ENCODE measurements at places on chromosomes 3 and 15.

DNA sequence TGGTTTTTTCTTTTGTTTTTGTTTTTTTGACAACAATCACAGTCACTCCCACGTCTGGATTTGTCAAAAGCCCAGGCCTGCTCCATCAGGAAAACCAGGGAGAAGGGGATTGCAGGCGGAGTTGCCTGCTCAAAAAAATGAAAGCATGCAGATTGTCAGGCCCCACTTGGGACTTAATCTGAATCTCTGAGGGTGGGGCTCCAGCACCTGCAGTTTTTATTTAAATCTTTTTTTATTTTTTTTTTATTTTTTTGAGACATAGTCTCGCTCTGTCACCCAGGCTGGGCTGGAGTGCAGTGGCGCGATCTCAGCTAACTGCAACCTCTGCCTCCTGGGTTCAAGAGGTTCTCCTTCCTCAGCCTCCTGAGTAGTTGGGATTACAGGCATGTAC lies 140.9 kb downstream of the FOXP1 start:
- no peak for DNase-seq

DNA sequence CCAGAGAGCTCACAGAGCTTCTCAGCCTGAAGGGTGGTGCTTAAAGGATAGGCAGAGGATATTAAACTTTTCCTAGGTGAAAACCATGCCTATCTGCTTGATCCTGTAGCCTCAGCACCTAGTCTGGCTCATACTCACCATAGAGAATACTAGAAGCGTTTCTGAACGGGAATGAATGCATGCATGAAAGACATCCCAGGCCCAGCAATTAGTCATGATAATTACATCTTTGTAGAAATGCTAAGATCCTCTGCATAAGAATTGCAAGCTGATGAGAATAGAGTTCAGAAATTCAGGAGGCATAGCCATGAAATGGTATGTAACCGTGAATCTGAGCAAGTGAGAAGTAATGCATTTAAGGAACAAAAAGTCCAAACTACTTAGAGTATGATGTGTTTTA lies 5.9 kb upstream of the TMEM108 start:
- DNase-seq: no peak

DNA sequence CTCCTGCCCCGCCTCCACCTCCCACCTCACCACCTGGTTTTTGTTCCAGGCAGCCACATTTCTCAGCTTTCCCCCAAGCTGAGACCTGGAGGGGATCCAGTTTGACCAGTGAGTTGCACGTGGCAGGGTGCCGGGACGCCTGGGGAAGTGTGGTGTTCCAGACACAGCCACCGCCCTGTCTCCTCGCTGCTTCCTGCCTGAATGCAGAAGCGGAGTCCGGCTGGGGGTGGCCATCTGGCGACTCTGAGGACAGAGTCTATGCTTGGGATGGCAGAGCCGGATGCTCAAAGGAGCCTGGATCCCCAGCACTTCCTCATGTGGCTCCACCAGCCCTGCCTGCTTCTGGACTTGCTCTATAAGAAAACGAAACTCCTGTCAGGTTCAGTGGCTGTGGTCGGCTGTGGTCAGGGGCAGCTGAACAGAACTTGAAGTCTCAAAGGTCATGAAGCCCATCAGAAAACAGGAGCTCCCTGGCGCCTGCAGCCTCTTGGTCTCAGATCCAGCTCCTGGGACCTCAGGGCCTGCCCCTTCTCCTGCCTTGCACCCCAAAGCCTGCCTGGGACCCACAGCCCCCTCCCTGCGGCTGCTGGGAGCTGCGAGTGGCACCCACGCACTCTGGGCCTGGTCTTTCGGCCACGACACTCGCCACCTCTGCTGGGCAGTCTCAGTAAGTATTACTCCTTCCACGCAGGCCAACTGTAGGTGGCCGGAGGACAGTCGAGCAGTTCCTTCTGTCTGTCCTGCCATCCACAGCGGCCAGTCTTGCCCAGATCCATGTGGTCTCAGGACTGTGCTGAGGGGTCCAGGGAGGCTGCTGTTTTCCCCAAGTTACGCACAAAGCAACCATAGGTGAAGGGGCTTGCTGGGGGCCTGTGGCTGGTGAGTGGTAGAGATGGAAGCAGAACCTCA lies 112.8 kb upstream of the MEF2A start:
- no peak for DNase-seq

GRCh38 chr3:63328365-63328764 lies 50.3 kb downstream of the SYNPR start:
- no peak for DNase-seq

DNA sequence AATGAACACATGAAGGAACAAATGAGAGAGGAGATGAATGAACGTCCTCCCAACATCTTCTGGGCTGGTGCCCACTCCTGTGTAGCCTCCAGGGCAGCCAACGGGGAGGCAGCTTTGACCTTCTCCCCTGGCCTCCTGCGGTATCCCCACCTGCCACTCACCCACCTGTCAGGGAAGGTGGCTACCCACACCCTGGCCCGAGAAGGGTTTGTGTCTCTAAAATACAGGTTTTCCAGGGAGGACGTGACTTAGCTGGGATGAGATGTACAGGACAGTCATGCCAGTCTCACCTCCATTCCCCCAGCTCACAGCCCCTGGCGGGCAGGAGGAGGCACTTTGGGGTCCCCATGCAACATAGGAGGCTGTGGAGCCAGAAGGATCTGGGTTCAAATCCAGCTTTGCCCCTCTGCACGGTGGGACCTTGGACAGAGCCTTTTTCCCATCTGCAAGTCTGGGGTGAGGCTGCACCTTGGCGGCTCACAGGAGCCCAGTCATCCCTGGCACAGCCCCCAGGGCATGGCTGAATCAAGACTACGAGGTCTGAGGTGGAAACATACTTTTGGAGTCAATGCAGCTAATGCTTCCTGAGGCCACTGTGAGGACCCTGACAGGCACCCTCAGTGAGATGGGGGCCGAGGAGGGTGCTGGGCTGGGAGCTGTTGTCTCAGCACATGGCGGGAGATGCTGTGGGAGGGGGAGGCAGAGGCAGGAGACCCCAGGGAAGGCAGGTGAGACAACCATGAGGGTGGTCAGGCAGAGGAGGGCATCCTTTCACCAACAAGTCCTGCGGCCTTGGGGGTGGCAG lies 11.1 kb upstream of the PLXND1 start:
- DNase-seq: no peak

DNA sequence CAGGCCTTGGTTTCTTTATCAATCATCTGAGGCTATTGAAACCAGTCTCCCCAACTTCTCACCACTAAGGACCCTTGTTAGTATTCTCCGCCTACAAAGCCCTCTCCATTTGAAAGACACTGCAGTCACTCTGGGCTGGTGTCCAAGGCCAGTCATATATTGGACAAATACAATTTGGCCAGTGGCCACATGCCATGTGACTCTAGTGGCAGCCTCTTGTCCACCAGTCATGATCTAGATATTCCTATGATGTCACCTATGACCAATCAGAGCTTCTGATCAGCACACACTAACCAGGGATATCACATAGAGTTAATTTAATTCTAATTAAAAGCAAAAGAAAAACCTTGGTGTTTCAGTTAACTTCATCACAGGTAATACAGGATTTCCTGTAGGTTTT lies 68.2 kb downstream of the RAB11A start:
- no peak for DNase-seq

DNA sequence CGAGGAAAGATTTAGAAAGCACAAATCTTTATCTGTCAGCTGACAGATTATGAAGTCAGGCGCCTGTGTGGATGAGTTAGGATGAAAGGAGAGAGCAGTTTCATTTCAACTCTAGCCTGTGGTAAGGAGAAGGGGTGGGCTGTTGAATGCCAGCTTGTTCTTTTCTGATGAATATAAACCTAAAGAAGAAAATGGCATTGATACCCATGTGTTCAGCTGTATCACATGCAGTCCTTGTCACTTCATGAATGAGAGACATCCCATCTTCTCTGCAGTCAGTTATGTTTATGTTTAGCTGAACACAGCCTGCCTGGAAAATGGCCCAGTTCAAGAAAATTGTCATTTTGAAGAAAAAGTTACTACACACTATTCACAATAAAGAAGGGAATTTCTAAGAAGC lies 345.7 kb upstream of the RBMS3 start:
- DNase-seq: no peak

DNA sequence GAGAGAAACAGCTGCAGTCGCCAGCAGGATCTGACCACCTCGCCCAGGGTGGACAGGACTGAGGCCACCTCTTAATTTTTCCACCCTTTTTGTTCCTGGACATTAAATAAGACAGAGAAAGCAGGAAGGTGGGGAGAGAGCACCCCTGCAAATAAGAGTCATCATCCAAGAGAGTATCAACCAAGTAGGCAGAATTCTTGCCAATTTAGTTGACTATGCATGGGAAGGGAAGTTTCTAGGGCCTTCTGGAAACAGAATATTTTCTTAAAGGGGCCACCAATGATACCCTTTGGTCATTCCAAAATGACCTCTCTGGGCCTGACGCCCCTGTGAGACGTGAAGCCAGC lies 136.2 kb downstream of the TJP1 start:
- no peak for DNase-seq

GRCh38 chr15:48609486-48609885 lies 36.0 kb downstream of the FBN1 start:
- DNase-seq: no peak

DNA sequence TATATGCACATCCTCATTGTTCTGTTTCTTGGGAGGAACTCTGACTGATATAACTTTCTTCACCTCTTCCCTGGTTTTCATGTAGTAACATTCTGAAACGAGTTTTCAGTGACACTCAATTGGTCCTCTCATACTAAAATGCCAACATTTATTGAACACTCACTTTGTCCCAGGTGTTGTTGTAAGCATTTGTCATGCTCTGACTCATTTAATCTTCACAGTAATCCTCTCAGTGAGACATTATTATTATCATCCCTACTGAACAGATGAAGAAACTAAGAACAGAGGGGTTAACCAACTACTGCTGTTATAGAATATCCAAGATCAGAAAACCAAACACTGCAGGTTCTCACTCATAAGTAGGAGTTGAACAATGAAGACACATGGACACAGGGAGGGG lies 94.1 kb upstream of the MRPL3 start:
- no peak for DNase-seq

DNA sequence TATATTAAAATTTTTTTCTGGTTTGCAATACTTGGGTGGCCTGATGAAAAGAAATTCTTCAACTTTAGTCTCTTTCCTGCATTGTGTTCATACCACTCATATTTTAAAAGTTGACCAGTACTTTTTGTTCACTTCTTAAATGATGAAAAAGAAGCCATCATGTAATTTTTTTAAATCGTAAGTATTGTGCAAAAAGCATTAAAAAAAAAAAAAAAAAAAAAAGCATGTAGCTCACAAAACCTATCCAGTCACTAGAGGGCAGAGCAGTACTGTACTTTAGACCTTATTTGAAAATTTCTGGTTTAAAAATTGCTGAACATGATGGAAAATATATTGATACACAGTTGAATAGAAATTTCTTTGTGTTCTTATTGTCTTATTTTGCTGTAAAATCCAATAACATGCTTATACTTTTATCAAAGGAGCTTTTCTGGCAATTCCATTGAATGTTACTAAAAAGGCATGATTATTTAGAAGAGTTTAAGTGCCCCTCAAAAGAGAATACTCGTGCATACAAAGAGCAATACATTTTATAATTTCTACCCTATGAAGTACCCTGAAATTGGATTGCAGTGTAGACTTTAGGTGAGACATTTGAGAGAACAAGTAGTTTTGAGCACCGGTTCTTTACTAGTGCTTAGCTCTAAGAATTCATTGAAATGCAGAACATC lies 137.7 kb downstream of the BBX start:
- no peak for DNase-seq

- no peak for DNase-seq
Observed at GRCh38 chr15:33448151-33448550, 137.4 kb downstream of the RYR3 start.

- no peak for DNase-seq
Observed at GRCh38 chr3:23209747-23210487, 6.8 kb downstream of the UBE2E2 start.

DNA sequence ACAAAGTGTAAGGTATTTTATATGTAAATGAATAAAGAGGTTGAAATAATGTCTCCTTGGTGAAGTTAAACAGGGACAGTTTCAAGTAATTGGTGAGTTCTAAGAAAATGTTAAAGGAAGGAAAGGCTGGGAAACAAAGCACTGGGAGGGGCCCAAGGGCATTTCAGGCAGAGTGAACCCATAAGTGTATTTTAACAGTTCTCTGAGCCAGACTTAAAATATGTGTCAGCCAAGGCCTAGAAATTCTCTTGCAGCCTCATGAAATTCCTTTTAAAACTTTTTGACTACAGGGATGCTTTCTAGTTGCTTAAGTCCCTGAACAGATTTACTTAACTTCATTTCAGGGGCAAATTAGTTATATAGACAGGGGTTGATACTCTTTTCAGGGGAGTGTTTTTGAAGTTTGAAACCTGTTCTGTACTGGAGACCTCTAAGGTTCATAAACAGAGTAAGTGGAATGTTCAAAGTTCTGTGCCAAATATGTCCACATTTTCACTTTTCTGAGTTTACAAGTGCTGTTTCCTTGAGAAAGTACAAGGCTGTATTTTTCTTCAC lies 77.6 kb downstream of the GALK2 start:
- no peak for DNase-seq

DNA sequence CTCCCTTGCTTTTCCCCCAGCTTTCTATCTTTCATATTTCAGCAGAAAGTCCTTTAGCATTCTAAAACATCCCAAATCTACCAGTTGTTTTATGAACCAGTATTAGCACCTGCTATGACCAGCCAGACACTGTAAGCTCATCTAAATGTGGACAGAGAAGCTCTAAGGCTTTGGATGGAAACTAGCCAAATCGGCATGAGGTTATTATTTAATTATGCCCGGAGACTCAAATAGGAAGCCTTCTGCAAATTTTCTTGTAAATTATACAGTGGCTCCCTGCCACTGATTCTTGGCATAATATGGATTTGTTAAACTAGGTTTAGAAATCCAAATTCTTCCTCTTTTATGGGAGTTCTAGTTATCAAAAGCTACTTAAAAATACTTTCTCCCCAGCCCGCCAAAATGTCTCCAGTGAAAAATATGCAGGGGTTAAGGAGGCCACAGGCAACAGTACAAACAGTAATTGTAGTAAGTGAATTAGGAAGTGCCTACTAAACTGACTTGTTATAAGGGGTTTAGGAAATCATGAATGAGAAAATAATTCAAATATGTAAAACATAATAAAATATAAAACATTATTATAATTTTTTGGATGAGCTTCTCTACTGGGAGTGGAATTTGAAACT lies 15.4 kb downstream of the MYH15 start:
- DNase-seq: no peak

DNA sequence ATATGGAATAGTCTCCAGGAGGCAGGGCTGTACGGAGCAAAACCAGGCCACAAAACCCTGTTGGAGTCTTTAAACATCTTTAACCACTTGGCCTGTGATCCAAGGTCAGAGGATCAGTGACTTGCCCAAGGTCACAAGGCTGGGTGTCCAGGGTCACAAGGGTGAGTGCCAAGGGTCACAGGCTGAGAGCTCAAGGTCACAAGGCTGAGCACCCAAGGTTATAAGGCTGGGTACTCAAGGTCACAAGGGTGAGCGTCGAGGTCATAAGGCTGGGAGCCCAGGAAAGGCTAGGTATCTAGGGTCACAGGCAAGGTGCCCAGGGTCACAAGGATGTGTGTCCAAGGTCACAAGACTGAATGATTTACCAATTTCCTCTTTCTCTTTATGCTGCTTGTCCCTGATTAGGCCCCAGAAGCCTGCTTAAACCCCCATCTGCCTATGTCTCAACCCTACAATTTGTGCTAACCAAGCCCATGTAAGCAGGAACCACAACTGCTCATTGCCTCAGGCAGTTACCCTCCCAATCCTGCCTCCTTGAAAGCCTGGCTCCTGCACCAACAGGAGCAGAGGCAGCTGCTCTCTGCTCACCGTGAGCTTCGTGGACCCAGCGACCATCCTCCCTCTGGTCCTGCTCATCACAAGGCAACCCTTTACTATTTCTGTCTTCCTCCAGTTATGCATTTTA lies 51.5 kb downstream of the MGLL start:
- no peak for DNase-seq

GRCh38 chr3:54067055-54067698 lies 55.2 kb upstream of the CACNA2D3 start:
- no peak for DNase-seq

Data from NCI-H1417 treated with DMSO at 0.1 percent for 48 hours (cell line).